ENCODE measurements at places on chromosomes 5 and 9.

DNA sequence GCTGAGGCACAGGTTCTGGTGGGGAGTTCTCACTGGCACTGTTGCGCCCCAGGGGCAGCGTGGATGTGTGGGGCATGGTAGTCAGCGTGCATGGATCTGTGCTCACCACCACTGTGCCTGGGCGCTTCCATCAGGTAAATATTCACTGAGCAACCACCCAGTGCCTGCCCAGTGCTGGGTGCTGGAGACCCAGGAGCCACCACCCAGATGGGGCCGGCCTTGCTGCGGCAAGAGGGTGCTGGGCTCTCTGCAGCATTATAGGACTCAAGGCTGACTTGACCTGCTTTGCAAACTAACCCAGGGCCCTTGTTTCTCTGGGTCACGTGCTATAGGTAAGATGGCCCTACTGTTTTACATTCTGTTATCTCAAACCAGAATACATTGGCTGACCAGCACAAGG lies 60.5 kb downstream of the DAP start:
- no peak for DNase-seq

GRCh38 chr9:124631326-124631725 lies 124.1 kb upstream of the NR5A1 start:
- DNase-seq = no peak

- DNase-seq = no peak
Measured at GRCh38 chr5:102048940-102049339, 247.1 kb downstream of the SLCO4C1 start.

DNA sequence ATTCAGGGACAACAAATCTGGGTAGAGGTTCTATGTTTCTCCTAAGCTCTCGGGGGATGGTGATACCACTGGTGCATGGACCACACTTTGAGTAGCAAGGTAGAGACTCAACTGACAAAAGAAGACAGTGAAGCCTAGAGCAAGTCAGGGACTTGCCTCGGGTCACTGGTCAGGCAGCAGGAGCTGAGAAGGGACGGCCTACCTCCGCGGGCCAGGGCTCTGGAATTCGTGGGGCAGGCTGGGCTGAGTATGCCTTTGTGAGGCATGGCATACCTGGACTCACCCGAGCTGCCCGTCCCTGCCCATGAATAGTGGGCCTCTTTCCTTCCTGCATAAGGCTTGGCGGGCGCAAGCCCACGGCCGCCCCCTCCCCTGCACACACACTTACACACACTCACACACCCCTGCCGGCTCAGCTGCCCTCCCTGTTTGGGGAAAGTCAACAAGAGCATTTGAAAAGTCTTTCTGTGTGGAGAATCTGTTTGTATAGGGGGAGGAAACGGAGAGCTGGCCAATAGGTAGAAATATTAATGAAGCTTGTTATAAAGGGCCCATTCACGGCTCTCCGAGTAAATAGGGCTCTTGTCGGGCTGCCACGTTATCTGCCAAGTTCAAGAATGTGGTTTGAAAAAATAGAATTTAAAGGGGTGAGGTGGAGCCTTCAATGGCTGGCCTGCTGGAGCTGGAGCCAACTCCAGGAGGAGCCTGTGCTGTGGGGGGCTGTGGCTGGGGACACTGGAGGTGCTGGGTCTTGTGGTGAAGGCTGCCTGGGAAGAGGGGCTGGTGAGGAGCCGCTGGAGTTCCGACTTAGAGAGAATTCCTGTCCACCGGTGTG lies 19.1 kb upstream of the KIF12 start:
- DNase-seq = no peak

DNA sequence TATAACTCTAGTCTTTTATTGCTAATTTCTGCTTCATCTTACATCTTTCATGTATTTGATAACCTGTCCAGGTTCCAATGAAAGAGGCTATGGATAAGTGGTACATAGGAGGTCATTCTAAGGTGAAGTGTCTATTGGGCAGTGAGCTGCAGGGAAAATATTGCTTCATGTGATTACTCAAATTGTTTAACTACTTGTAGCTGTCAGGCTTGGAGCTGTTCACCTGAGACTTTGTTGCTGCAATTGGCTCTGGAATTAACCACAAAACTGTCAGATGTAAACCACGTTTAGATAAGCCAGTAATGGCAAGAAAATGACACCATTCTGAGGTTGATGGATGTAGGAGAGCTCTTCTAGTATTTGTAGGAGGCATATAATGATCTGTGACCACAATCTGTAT lies 26.0 kb downstream of the ADAMTSL1 start:
- DNase-seq = no peak

DNA sequence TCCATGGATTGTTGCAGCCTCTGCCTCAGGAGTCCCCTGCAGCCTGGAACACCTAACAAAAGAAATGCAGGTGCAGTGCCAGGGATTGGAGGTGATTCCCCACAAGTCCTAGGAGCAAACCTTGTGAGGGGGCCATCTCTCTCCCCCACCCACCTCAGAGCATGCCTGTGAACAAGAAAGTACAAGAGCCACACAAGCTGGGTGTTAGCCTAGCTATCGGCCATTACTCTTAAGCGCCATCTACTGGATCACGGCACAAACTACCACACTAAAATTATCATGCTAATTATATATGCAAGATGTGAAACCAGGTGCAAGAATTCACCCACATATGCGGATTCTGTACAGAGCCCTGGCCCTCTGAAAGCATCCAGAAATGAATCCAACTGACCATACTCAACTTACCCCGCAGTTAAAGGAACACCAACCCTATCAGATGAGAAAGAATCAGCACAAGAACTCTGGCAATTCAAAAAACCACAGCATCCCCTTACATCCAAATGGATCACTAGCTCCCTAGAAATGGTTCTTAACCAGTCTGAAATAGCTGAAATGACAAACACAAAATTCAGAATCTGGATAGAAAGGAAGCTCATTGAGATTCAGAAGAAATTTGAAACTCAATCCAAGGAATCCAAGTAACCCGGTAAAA lies 16.5 kb upstream of the PRSS3 start:
- peak; percentile 69 for DNase-seq

- no peak for DNase-seq
Measured at GRCh38 chr9:137480686-137481683, 21.9 kb upstream of the NSMF start.

- no peak for DNase-seq
Measured at GRCh38 chr5:72402959-72403628, 82.9 kb downstream of the PTCD2 start.

DNA sequence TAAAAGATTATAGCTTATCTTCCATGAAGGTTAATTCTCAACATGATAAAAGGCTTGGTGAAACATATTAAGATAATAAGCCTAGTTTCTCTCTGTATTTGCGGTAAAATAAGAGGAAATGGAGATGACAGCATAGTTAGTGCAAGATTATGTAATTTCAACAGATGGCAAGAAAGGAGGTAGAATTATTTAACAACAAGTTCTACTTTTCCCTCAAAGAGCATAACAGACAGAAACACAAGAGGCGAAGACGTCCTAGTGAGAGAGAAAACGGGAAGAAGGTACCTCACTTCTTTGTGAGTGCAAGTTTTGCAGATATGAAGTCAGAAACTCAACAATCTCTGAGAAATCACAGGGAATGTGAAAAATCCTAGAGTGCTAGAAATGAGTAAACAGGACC lies 144.8 kb upstream of the ADCY2 start:
- no peak for DNase-seq

- DNase-seq = no peak
Measured at GRCh38 chr9:108552459-108553040, 303.2 kb downstream of the ACTL7B start.

GRCh38 chr9:97938081-97938644 lies at the start of gene HEMGN:
TSS of gene HEMGN (minus strand) at chr9:97938172. CDS start at chr9:97938136, 36 bp downstream.
- DNase-seq = peak; percentile 40

- peak; percentile 2 for DNase-seq
Measured at GRCh38 chr5:108857905-108858304, 110.2 kb downstream of the FER start.

- peak; percentile 73 for DNase-seq
Measured at GRCh38 chr5:139960723-139961383, 82.2 kb downstream of the NRG2 start.

GRCh38 chr5:157710882-157711281 lies 20.3 kb upstream of the THG1L start:
- no peak for DNase-seq

- DNase-seq = no peak
Measured at GRCh38 chr9:121784731-121785411, 133.4 kb downstream of the DAB2IP start.

- DNase-seq = no peak
Measured at GRCh38 chr9:23830929-23831730, 5.1 kb upstream of the ELAVL2 start.

DNA sequence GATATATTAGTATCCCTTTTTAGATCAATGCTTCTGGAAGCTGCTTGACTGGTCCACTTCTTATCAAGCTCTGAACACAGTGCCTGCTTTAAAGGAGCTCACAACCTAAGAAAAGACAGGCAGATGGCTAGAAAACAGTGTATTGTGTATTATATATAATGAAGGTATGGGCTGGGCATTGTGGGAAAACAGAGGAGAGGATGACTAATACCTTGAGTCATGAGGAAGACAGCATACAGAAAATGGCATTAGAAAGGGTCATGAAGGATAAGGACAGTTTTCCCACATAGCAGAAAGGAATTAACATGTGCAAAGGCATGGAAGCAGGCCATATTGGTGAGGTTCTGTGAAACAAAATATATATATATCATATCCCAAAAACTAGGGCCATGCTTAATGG lies 309.6 kb downstream of the MLLT3 start:
- no peak for DNase-seq

DNA sequence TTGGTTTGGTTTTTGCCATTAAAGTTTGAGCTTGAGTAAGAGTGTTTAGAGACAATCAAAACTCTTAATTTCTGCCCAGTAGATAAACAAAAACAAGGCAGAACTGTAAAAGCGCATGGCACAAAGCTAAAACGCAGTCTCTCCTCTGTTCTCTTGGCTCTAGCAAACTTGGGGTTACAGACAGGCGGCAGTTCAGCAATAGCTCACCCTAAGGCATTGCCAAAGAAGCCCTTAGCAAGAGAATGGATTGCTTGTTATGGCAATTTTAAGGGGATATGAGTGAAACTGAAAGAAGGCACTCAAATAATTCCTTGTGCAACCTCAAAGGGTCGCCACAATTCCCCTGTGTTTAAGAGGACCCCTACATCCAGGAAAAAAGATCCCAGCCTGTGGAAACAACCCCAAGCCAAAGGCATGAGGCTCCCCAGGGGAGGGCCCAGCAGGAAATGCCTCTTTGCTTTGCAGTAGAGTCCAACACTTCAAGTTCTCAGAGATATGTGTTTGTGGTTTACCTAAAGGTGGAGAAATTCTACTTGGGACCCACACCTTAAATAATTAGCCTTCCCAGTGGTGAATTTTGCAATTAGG lies 317.0 kb upstream of the MPDZ start:
- DNase-seq = no peak

DNA sequence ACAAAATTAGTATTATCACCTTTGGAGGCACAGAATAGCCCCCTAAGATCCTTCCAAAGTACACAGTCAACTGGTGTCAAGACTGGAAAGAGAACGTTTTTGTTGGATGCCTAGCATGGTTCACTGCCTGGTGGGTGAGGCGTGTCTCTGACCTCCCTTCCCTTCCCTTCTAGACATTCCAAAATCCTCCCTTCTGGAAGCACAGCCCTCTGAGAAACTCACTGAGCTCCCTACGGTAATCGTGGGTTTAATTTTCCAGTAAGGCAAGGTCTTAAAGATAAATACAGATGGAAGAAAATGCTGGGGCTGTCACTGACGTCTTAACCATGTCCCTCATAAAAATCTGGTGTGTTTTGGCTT lies 138.8 kb downstream of the LIFR start:
- DNase-seq = no peak

GRCh38 chr5:74766418-74766848 lies 484 bp downstream of the GFM2 start:
- DNase-seq = no peak

DNA sequence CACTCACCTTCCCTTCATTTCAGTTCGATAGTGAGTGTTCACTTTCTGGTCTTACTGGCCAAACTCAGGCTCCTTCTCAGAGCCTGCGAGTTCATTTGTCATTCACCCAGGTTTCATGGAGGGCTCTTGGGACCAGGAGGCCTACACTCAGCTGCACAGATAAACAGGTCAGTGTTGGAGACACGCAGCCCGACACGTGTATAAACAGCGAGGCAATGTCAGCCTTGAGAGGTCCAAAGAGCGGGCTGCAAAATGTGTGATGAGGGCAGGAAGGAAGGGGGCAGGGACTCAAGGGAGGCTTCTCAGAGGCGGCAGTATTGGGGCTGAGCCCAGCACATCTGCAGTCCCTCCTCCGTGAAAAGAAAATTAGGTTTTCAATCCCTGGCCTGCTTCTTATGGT lies 82.6 kb upstream of the ZNF618 start:
- no peak for DNase-seq

DNA sequence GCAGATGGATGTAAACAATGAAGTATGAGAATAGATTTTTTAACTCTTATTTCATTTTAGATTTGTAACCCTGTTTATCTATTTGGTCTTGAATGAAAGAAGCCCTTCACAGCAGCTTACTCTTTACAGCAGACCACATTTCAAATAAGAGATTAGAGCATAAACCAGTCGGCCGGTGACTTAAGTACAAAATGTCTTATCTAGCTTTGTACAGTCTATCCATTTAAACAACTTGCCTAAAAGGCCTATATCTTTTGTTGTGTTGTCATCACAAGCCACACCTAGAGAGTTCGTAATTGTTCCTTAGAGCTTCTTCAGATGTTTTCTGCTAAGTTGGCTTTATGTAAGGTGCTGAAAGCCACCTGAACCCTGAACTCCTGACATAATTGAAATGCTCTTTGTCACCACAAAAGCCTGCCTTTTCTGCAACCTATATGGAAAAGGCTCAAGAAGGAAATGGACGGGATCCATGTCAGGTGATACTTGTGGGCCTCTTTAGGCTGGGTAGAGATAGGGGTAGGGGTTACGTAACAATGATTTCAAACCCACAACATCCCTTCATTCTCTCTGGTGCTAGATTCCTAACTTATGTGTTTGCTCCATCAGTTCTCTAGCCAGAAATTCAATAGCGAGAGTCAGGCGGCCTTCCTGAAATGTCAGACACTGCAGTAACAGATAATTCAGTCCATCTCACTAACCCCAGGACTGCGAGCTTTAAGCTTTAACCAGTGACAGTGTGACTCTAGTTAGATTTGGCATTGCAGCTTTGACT lies 162.5 kb downstream of the CD180 start:
- no peak for DNase-seq

- DNase-seq = no peak
Measured at GRCh38 chr9:87840134-87840533, 42.5 kb upstream of the SPATA31E1 start.

GRCh38 chr5:172758077-172758833 lies 12.7 kb downstream of the DUSP1 start:
- no peak for DNase-seq

GRCh38 chr9:27519466-27520465 lies 4.3 kb upstream of the IFNK start:
- DNase-seq = no peak

- peak; percentile 5 for DNase-seq
Measured at GRCh38 chr9:86405926-86406325, 51.7 kb upstream of the TUT7 start.

- no peak for DNase-seq
Measured at GRCh38 chr5:170317499-170317898, 19.9 kb upstream of the LCP2 start.

- DNase-seq = no peak
Measured at GRCh38 chr9:35488566-35489312, 1.2 kb upstream of the RUSC2 start.

All from GM12865 (cell line).